Inflammatory macrophage treated with lipopolysaccharide for 4 hours (primary cell): ENCODE measurements at places on chromosomes 5 and 9.
A peak's percentile ranks its signal among the peaks of the same experiment; 100 is the strongest.

DNA sequence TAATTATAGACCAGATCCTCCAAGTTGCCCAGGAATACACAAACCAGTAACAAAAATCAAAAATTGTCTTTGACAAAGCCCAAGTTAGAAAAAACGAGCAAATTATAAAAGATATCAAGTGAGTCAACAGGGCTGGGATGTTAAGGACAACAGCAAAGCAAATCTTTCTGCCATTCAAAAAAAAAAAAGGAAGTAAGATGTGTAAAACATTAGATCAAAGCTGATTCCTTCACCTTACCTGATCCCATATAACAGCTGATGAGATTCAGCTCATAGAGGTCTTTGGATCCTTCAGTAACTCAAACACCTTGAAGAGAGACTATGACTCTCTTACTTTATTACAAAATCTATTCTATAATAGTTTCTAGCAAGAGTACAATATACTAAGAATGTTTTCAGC lies 100.9 kb downstream of the STRBP start:
- no peak for DNase-seq

DNA sequence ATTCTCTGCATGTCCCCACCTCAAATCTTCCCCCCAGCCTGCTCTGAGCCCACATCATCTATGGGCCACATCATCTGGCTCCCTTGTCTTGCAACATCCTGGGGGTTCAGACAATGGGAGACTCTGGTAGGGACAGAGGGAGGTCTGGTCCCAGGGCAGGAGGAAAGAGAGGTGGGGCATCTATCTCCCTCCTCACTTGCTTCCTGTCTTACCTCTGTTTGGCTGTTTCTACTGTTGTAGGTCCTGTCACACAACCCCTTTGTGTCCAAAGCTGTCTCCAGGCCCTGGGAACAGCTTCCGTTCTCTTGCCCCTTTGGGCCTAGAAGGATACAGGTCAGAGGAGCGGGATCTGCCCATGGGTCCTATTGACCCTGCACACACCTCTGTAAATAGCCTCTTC lies 227.2 kb downstream of the NSG2 start:
- no peak for DNase-seq

- DNase-seq, result no peak
Measured at GRCh38 chr9:93087971-93088655, 7.9 kb upstream of the CARD19 start.

DNA sequence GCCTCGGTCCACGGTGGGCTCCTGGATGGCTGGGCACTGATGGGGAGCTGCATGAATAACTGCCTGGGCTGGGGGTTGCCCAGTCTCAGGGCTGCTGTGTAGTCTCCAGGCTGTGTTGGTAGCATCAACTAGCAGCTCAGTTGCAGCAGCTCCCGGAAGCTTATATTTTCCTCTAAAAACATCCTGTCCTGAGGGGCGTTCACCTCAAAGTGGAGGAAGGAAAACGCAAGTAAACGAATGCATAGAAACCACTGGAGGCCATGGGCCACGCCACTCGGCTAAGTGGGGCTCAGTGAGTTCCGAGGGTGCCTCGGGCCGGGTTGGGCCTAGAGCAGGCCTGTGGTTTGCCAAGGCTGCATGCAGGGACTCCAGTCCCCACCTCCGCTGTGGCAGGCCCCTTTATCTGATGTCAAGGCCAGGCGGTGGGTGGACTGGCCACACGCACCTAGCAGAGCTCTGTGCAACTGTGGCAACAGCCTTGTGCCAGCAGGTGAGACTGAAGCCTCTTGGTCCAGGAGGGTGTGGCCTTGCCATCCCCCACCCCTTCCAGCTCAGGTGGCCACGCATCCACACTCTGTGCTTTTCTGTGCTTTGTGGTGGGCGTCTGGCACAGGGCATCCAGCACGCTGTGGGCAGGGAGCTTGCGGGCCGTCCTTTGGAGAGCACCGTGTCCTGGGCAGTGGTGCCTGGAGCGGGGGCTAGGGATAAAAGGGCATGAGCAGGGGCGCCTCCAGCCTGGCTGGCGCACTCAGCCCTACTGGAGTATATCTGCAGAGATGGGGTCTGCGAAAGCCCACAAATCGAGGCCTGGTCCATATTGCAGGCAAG lies 15.1 kb downstream of the TCF7 start:
- no peak for DNase-seq

DNA sequence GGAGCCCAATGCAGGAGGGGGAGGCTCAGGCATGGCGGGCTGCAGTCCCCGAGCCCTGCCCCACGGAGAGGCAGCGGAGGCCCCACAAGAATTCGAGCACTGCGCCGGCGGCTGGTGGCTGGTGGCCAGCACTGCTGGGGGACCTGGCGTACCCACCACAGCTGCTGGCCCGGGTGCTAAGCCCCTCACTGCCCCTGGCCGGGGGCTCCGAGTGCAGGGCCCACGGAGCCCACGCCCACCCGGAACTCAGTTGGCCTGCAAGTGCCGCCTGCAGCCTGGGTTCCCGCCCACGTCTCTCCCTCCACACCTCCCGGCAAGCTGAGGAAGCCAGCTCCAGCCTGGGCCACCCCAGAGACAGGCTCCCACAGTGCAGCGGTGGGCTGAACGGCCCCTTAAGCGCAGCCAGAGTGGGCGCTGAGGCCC lies 780.3 kb downstream of the DTWD2 start:
- DNase-seq, result no peak

- DNase-seq, result no peak
Measured at GRCh38 chr9:100690438-100690837, 112.6 kb downstream of the CAVIN4 start.

DNA sequence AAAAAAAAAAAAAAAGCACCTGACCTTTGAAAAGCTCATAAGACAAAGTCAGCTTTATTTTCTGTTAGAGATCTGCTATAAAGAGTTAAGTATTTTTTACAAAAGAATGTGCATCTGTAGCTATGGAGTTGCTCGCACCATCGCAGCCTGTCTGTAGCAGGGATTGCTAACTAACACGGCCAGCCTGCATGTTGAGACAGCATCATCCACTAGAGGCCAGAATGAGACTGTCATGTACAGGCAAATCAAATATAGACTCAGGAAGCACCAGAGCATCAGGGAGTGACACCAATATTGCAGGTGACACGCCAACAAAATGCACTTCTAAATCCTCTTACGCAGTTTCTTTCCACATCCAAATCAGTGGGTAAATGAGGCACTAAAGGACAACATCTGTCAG lies 136.3 kb upstream of the RASEF start:
- peak; percentile 15 for DNase-seq

- peak; percentile 38 for DNase-seq
Measured at GRCh38 chr9:16191691-16192402, 639.0 kb downstream of the CCDC171 start.

DNA sequence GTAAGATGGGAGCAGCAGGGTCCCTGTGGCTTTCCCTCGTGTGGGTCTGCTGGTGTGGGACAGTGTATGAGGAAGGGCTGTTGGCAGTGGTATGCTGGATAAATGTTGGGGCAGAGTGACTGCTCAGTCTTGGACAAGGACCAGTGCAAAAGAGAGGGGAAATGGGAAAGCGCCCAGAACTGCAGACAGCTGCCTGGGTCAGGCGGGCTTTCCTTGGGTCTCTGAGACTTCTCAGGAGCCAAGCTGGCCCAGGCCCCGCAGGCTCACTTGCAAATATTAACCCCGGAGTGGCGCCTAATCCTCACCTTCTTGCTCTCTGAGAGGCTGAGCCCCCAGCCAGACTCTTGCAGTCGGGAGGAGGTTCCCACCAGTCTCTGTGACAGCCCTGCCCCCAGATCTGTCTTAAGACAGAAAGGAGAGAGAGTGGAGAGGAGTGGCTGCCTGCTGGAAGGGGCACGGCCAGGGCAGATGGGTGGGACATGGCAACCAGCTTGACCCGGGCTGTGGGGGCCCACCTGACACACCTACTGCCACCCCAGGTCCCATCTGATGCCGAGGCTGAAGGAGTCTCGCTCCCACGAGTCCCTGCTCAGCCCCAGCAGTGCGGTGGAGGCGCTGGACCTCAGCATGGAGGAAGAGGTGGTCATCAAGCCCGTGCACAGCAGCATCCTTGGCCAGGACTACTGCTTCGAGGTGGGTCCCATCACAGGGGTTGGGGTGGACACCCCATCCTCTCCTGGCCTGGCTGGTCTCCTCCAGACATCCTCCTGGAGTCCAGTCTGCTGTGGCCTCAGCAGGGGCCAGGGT lies 105.2 kb downstream of the DAB2IP start:
- DNase-seq, result no peak

- DNase-seq, result no peak
Measured at GRCh38 chr9:117720066-117720465, 15.9 kb downstream of the TLR4 start.

- DNase-seq, result no peak
Measured at GRCh38 chr9:727767-728166, 113.7 kb upstream of the DMRT1 start.

- DNase-seq, result no peak
Measured at GRCh38 chr9:87681271-87682061, 44.5 kb upstream of the CTSL start.

GRCh38 chr5:122902263-122902662 lies 56.9 kb downstream of the SNX24 start:
- DNase-seq, result no peak

DNA sequence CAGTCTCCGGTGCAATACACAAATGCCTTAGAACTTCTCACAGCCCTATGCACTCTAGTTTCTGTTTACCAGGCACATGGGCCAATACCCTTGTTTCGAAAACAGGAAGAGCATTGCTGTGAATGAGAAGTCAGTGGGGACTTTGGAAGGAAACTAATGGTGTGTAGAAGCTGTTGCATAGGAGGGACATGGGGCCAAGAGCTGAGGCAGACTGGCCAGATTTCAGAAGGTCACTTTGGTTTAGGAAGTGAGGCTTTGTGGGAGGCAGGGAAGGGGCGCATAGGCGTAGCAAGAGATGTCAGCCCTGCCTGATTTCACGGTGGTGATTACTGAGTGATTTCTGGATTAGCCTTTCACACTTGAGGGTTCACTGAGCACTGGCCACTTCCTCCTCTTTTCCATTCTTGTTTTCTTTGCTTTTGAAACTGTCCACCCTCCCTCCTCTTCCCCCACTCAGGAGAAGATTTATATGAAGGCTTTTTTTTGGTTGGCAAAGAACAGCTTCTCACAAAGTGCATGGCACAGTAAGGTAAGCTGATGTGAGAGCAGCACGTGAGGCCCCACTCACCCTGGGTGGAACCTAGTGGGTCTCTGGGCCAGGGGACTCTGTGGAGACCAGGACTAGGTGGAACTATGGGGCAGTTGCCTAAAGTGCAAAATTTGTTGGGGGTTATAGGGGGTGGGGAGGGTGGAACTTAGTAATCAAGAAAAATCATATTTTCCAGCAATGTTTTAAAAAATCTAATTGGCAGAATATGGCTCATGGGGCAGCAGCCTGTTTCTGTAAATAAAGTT lies 6.1 kb upstream of the TMEM252 start:
- peak; percentile 96 for DNase-seq

DNA sequence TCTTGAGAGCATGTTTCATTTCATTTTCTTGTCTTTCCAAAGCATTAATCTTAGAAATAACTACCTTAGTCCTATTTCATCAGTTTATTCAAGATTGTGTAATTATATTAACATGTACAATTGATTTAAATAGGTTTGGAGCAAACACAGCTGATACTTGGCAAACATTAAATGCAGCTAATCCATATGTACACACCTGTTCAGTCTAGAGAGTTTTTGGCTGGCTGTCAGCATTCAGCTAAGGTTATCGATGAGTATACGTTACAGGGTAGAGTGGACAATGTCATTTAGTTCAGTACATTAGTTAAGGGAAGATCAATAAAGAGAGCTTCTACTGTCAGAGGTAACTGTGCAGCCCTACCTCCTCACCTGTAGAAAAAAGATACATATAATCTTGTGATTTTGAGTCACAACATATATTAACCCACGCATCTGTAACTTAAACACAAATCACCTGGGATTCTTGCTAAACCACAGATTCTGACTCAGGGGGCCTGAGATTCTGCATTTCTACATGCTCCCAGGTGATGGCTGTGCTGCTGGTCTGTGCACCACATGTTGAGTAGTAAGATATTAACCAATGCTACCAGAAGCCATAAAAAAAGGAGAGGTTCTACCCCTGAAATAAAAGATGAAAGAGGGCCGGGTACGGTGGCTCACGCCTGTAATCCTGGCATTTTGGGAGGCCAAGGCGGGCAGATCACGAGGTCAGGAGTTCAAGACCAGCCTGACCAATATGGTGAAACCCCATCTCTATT lies 34.1 kb upstream of the PCA3 start:
- no peak for DNase-seq

GRCh38 chr5:134206627-134207160 lies 19.2 kb downstream of the PPP2CA start:
- no peak for DNase-seq
